AG04450 (cell line): ENCODE measurements at places on chromosomes 2 and 18.

DNA sequence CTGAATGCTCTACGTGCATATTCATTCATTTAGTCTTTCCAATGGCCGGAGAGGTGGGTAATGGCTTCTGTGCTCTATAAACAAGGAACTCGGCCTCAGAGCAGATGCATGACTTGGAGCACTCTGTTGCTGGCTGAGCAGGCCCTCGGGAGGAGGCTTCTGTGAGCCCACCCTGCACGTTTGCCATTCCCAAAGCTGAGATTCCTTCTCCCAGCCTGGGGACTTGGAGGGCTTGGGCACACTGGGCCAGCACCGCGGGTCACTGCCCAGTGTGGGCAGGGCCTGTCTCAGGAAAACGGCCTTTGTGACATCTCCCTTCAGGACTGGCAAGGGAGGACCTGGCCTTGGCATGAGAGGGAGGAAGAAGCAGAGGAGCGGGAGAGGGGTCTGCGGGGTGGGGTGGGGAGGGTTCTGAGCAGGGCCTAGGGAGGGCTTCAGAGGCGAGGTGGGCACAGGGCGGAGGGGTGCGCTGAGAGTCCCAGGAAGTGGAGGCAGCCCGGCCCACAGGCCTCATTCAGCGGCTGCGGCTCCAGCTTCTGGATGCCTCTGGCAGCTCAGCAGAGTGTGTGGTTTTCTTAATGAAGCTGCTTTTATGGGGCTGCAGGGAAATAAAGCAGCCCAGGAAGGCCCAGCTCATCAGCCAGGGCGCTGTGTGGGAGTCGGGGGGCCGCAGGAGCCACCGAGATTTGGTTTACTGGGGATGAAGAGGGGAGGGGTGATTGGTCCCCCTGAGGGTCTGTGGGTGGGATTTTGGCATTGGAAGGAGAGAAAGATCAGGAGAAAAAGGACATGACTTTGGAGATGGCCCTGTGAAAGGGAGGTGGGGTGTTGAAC is 51.7 kb upstream of the OTOF start:
- no peak for DNase-seq

DNA sequence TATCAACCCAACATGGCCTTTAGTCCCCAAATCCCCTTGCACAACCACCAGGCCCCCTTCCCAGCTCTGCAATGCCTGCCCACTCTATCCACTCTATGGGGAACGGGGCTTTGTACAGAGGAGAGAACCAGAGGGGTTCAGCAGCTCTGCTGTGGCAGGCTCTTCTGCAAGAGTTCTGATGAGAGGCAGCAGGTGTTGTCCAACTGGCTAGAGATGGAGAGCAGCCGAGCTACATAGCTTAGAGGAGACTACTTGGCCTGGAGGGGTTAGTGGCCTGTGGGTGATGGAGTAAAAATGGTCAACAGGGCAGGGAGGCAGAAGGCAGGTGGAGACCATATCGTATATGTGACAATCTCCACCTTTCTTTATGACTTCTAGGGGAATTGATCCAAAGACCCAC is 103.0 kb downstream of the QPCT start:
- DNase-seq, result no peak

- DNase-seq, result no peak
Observed at GRCh38 chr2:221255862-221256261, 316.2 kb downstream of the EPHA4 start.

DNA sequence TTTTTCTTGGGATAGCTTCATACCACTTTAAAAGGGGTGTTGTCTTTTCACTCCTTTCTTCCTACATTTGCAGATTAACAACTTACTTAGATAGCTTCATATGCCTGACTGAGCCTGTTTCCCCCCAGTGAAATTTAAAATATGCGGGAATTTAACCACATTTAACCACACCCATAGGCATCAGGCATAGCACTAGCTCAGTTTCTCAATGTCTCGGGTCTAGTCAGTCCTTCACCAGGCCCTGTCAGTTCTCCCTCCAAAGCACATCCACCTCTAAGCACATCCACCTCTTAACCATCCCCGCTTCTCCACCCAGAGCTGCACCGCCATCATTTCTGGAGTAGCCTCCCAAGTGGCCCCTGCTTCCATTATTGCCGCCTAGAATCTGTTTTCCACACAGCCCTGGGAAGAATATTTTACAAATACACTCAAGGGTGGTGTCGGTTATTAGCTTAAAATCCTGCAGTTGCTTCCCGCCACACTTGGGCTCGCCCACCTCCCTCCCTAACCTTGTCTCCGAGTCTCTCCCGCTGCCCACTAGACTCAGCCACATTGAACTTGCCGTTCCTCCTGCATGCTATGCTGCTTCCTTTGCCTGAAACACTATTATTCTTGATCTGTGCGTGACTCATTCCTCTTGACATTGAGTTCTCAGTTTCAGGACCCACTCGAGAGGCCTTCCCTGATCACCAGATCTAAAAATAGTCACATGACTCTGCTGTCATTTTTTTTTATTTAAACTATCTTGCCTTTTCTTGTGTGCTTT is 68.3 kb downstream of the SPTBN1 start:
- DNase-seq, result no peak

DNA sequence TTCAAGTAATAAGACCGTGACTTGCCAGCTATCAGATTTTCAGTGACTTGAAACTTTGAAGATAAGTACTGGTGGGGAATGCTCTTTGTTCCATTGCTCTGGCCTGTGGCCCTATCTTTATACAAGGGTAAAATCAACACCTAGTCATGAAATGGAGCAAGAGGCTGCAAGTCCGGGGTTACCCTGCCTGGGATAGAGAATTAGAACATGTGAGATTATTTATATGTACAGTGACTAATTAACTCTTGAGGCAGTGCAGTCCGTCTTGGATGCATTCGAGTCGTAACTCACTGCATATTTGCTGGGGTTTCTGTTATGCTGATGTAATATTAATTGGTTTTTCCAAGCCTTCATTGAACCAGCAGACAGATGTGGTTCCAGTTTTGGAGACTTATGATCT is 105.8 kb upstream of the LYPD6 start:
- no peak for DNase-seq

DNA sequence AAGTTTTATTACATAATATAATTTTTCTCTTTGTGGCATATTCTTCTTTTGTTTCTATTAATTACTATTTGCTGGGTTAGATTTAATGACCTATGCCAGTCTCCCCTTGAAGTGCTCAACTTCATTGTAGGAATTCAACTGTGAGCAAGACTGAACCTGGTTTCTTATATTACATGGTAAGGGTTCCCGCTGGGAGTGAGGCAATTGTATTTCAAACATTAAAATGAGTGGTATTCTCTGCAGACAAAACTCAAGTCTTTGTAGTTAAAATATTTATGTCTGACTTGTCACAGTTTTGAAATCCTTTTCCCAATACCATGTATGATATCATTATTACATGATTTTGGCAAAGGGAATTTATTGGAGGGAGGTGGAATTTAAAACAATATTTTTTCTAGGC is 278.7 kb downstream of the GULP1 start:
- no peak for DNase-seq

DNA sequence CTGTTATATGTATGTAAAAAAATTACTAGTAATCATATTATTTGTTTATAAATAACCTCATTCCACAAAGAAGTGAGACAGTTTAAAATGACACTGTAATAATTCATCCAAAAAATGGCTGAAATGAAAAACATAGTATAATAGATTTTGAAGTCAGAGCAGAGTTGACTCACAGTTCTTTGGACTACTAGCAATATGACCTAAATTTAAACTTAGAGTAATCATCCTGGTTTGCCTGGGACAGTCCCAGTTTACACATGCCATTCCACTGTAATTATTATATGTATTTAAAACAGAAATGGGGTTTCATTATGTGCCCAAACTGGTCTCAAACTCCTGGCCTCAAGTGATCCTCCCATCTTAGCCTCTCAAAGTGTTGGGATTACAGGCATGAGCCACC is 48.3 kb downstream of the CCDC88A start:
- no peak for DNase-seq

GRCh38 chr18:9926977-9927376 is 13.2 kb downstream of the VAPA start:
- no peak for DNase-seq

- no peak for DNase-seq
Observed at GRCh38 chr2:100934504-100935371, 67.4 kb upstream of the RPL31 start.

- no peak for DNase-seq
Observed at GRCh38 chr2:12017499-12018157, 271.2 kb downstream of the LPIN1 start.

- DNase-seq, result no peak
Observed at GRCh38 chr18:31275722-31276463, 42.1 kb upstream of the DSG1 start.

GRCh38 chr2:226771067-226771466 is 28.6 kb downstream of the IRS1 start:
- DNase-seq, result no peak

DNA sequence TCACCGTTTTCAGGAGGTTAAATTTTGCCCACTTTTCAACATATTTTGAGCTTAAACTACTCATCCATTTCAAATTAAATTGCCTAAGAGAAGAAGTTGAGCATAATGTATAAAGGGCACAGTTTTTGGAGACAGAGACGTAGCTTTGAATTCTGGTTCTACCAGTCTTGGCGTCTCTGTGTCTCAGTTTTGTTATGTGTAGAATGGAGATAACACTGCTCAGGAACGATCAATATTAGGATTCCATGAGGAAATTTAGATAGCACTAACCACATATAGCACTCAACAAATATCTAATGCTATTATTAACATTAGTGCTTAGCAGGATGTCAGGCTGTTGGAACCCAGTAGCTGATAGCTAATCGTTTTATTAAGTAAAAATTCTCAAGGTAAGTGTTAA is 40.4 kb upstream of the GATA6 start:
- DNase-seq, result no peak

GRCh38 chr18:75530566-75531211 is 103.2 kb upstream of the SMIM21 start:
- no peak for DNase-seq

- DNase-seq, result no peak
Observed at GRCh38 chr18:44134447-44134846, 546.2 kb upstream of the SETBP1 start.

GRCh38 chr2:229273723-229274338 is 2.7 kb upstream of the PID1 start:
- DNase-seq, result peak; percentile 23

DNA sequence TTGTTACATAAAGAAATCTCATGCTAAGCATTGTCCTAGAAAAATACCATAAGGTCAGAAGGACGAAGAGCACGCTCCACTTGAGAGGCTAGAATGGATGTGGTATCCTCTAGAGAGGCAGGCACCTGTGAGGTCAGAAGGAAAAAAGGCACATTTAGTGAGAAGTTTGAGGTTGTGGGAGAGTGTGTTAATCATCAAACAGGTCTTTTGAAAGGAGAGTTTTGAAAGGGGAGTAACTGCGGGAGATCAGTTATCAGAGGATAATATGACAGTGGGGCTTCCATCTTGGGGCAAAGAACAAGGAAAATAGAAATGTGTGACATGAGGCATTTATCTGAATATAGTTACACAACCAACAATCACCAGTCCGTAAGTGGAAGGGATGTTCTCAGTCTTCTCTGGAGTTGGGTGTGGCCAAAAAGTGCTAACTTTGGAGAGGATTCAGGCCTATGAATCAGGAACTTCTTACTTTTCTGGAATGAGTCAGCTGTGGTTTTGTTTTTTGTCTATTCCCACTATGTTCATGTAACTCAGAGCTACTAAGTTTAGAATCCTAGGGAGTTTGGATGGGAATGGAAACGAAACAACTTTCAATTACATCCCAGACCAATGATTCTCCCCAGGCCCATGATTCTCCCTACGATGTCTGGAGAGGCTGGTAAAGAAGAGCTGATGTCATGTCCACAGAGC is 451.4 kb upstream of the ST6GAL2 start:
- DNase-seq, result no peak

- no peak for DNase-seq
Observed at GRCh38 chr2:106953779-106954178, 67.8 kb upstream of the ST6GAL2 start.

DNA sequence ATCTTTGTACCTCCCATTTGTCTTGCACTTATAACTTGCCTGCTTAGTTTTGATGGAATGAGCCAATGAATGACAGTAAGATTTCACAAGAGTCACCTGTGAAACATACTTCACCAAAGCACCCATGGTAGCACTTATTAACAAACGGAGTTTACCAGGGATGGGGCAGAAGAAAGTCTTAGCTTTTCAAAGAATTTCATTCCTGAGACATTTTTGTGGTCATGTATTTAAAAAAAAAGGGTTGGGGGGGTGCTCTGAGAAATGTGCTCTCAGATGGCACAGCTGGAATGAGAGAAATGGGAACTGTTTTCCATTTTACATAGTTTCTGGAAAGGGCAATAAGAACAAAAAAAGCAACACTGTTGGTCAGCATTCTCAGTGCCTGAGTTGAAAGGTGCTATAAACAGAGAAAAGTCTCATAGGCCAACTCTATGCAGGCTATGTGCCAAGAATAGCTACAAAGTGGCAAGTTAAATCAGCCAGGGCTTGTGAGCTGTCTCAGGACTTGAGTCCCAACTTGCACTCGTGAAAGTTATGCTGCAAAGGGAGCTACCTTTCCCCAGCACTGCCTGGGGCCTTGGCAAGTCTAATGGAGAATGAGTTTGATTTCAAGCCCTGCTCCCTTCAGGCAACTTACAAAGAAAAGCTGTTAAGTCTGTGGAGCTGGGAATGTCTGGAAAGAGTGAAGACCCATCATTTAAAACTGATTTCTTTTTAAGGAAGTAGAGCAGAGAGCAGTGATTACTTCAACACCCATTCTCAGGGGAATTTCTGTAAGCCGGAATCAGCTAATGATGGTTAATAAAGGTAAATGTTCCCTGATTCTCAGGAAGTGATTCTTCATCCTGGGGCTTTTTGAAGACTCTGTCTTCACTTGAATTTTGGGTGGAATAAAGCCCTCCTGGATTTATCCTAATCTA is 170.6 kb downstream of the SLC8A1 start:
- peak; percentile 59 for DNase-seq

- DNase-seq, result no peak
Observed at GRCh38 chr18:54904581-54904980, 54.7 kb downstream of the CCDC68 start.

- no peak for DNase-seq
Observed at GRCh38 chr2:6418291-6418690, 447.4 kb downstream of the CMPK2 start.

DNA sequence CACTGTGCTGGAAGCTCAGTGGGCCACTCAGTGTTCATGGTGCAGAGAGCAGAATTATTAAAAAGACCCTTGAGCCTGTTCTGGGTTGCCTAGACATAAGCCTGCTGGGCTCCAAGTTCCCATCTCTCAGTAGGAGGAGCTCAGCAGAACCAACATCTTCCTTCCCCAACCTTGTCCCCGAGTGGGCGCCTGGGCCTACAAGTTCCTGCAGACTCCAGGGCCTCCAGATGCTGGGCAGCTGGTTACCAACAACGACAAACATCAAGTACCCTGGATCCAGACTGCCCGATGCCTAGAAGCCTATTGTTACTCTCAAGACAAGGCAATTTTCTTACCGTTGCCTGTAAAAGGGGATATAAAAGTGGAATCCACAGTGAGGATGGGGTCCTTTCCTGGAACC is 214.2 kb downstream of the HAUS1 start:
- no peak for DNase-seq

GRCh38 chr2:28142386-28142785 is 250.3 kb upstream of the FOSL2 start:
- no peak for DNase-seq

DNA sequence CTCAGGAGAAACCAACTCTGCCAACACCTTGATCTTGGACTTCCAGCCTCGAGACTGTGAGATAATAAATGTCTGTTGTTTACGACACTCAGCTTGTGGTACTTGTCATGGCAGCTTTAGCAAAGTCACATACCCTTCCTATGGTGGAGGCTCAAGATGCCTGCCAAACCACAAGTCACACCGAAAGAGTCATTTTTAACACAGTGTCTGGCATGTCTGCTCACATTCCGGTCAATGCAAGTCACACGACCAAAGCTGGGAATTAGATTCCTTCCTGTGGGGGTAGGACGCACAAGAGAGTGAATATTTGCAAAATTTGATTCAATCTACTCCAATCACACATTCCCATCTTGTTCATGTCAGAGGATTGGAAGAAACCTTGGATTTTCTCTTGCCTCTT is 24.6 kb downstream of the KCNE4 start:
- DNase-seq, result no peak
